ENCODE measurements at places on chromosomes 16 and 17.
A peak's percentile ranks its signal among the peaks of the same experiment; 100 is the strongest.

- DNase-seq = no peak
Measured at GRCh38 chr16:47970291-47970931, 185.4 kb downstream of the ABCC12 start.

- no peak for DNase-seq
Measured at GRCh38 chr16:30509081-30509765, 17.1 kb downstream of the ZNF768 start.

- peak; percentile 52 for DNase-seq
Measured at GRCh38 chr16:4115209-4115948, 863 bp downstream of the ADCY9 start.

DNA sequence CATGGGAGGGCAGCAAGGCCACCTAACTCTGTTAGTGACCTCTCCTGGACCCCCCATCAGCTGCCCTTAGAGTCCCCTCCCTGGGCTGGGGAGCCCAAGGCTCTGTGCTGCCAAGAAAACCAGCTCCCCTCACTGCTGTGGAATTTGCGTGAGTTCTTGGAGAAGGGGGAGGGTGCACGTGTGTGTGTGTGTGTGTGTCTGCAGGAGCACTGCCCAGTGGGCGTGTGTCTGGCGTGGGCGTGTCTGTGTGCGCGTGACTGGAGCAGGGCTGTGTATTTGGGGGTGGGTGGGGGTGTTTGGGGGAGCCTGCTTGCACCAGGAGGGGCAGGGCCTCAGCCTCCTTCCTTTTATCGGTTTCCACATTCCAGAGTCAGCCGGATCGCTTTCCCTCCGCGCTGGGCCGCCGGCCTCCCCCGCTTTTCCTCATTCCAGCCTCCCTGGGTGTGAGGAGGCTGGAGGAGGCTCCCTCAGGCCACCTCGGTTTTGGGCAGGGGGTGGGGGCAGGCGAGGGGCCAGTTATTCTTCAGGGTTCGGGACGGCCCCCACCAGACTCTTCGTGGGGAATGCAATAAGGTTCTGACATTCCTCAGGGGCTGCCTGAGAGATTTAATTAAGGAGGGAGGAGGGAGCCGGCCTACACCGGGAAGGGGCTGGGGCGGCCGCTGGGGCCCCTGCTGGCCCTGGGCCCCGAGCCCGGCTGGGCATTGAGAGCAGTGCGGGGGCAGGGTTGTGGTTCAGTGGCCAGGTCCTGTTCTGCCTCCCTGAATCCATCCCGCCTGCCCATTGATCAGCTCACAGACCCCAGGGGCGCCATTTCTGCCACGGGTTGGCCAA, 2.5 kb downstream of the VASN start:
- DNase-seq = no peak

DNA sequence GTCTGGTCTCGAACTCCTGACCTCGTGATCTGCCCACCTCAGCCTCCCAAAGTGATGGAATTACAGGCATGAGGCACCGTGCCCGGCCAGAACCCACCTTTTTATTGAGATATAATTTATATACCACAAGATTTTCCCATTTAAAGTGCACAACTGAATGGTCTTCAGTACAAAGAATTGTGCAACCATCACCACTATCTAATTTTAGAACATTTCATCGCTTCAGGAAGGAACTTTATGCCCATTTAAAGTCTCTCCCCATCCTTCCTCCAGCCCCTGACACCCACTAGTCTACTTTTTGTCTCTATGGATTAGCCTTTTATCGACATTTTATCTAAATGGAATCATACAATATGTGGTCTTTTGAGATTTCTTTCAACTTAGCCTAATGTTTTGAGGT, 25.4 kb upstream of the HELZ start:
- DNase-seq = no peak

- DNase-seq = no peak
Measured at GRCh38 chr16:49995720-49996119, 29.3 kb upstream of the CNEP1R1 start.

All from activated CD4-positive, alpha-beta memory T cell treated with anti-CD3 and anti-CD28 coated beads, Interleukin-2, amount 10 ng/mL, durations not matched to agents 7 days and 5 days (primary cell).